ENCODE measurements at places on chromosomes 4 and X. TPM values are rescaled to one million over a fixed set of nuclear protein-coding genes. Genes with fewer than 3 reads are reported as not detected.

DNA sequence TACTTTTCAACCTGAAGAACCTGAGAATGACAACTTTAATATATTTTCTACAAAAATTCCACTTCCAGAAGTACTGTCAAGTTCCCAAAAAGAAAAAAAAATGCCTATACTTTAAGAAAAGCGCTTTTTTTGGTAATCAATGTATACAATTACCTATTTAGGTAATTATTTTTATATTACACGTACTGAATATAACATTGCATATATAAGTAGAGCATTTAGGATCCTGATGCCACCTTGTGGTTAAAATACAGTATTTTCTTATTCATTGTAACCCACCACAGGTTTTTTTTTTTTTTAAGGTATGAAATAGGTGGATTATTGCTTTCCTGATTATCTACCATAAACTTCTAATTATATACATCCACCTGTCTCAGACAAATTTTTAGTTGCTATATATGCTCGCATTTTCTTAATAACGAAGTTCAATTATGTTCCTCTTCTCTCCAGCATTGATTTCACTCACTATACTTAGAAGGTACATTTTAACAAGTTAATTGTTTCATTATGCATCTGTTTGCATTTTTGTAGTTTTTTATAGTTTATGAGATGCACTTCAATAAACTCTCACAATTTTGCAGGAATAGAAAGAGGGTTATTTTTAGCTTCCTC lies 5.2 kb downstream of the MAP9 start:
- DNase-seq = no peak

- no peak for DNase-seq
Observed at GRCh38 chrX:41475191-41475590, 28.0 kb downstream of the NYX start.

GRCh38 chrX:18406531-18407266 lies 18.7 kb upstream of the CDKL5 start:
- DNase-seq = no peak

GRCh38 chrX:111830571-111830970 lies 45.4 kb upstream of the TRPC5OS start:
- DNase-seq = no peak

- no peak for DNase-seq
Observed at GRCh38 chr4:168995537-168996295, 14.3 kb downstream of the CBR4 start.

DNA sequence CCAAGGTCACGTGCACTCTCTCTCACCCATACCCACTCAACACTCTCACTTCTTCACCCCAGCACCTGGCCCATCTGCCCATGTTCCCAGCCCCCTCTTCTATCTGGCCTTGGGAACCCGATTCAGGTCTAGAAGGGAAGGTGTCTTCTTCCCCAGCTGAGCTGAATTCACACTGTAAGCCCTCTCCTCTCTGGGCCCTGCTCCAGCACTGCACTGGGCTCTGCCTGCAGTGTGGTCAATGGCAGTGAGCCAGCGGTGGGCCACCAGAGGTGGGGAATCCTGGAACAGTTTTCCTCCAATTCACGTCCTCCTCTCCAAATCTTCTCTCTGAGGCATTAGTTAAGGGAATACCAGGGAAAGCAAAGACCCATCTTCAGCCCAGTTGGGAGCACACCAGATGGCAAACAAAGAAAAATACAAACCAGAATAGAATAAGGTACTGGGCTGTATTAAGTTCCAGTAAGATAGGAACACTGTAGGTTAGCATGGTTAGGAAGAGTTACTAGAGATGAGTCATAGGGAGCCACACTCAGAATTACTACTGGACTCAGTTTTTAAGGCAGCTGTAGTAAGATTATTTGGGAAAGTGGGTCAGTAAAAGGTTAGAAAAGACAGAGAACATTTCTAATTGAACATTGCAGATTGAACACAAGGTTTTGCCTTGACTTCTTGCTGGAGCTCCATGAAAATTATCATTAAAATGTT lies 5.0 kb downstream of the AWAT2 start:
- no peak for DNase-seq

DNA sequence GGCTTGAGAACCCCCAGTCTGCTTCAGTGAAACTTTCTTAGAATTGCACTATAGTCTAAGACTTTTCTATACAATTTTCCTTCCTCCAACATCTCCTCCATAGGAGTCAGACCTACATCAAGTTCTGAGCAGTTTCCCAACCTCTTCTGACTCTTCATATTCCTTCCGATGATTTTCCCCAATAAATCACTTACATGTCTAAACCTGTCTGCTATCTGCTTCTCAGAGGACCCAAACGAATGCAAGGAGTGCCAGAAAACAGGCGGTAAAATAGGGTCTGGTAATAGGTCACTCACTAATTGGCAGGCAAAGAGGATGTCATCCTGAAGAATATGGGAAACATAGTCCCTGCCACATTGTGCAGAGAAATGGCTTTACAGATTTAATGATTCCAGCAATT lies 153.9 kb downstream of the PCDH18 start:
- DNase-seq = no peak

The TREX2 gene
- 2.0 TPM for total RNA-seq

The TRIM2 gene
- total RNA-seq = 35.5 TPM

The THAP9 gene
- total RNA-seq = 4.7 TPM

The RAB33A gene
- total RNA-seq = not detected

The CYTL1 gene
- total RNA-seq = not detected

The SMIM10L2A gene
- 1.2 TPM for total RNA-seq

Measured in Calu3 (cell line).